GM03348 (cell line): ENCODE measurements at places on chromosomes 1 and 21.
A peak's percentile ranks its signal among the peaks of the same experiment; 100 is the strongest.

DNA sequence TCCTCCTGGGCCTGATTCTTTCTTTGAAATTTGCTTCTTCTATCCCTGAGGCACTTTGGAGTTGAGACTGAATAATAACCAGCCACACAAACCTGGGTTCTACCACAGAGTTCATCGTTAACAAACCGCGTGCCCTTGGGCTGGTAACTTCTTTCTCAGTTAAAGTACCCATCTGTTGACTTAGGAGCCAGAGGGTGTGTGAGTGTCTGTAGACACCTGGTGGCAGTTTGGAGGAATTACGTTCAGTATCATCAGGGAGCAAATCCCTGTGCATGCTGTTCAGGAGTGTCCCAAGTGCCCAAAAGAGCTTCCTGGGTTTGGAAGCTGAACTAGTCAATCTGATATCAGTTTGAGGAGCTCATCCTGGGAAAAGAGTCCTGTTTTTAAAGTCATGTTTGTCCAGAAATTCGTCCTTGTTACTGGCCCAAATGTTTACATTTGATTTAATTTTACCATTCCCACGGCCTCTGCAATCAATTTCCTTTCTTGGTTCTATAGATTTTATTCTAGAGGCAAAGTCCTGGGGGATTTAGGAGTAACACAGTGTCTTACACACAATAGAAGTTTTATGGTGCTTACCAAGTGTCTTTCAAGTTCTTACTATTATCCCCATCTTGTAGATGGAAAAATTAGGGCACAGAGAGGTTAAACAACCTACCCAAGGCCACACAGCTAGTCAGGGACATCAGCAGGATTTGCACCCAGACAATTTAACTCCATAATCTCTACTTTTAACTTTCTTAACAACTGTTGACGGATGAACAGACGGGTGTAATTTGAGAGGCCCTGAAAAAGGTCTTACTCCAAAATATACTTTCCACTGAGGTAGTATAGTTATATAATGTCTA lies 26.7 kb upstream of the RPTN start:
- DNase-seq = peak; percentile 73

GRCh38 chr1:45814776-45815175 lies 11.4 kb downstream of the MAST2 start:
- no peak for DNase-seq

- DNase-seq = no peak
Measured at GRCh38 chr1:228897901-228898300, 162.6 kb downstream of the RHOU start.

GRCh38 chr1:59828160-59828559 lies 13.4 kb downstream of the HOOK1 start:
- no peak for DNase-seq

DNA sequence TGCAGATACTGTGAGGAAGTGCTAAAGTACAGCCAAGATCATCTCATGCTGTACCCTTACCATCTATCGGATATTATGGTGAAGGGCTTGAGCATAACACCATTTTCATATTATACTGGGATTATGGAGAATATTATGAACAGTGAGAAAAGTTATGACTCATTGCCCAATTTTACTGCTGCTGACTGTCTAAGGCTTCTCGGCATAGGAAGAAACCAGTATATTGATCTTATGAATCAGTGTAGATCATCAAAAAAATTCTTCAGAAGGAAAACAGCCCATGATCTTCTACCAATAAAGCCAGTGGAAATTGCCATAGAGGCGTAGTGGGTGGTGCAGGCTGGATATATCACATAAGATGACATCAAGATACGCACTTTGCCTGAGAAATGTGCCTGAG lies 47.7 kb downstream of the PPIAL4G start:
- no peak for DNase-seq

- no peak for DNase-seq
Measured at GRCh38 chr1:60895701-60896100, 186.7 kb upstream of the NFIA start.

GRCh38 chr21:41164052-41164451 lies 3.9 kb upstream of the BACE2 start:
- DNase-seq = no peak

GRCh38 chr1:31063631-31064030 lies 1.9 kb downstream of the PUM1 start:
- DNase-seq = peak; percentile 11

- DNase-seq = peak; percentile 73
Measured at GRCh38 chr1:45012639-45013278, 705 bp downstream of the UROD start.

DNA sequence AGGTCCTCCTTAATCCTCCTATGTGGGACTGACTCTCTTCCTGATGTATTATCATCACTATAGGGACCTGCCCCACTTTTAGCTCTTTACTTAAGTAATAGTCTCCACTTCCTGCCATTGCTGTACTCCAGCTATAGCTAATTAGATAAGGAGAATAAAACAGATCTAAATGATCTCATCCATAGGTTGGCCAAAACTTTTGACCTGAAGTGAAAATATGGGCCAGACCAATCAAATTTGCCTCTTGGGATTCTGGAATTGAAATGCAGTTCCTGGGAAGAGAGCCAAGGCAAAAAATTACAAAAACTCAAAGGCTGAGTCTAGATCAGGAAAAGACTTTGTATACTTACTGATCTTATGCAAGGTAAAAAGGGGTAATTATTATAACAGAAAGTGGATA lies 36.1 kb upstream of the PDE4B start:
- DNase-seq = no peak

DNA sequence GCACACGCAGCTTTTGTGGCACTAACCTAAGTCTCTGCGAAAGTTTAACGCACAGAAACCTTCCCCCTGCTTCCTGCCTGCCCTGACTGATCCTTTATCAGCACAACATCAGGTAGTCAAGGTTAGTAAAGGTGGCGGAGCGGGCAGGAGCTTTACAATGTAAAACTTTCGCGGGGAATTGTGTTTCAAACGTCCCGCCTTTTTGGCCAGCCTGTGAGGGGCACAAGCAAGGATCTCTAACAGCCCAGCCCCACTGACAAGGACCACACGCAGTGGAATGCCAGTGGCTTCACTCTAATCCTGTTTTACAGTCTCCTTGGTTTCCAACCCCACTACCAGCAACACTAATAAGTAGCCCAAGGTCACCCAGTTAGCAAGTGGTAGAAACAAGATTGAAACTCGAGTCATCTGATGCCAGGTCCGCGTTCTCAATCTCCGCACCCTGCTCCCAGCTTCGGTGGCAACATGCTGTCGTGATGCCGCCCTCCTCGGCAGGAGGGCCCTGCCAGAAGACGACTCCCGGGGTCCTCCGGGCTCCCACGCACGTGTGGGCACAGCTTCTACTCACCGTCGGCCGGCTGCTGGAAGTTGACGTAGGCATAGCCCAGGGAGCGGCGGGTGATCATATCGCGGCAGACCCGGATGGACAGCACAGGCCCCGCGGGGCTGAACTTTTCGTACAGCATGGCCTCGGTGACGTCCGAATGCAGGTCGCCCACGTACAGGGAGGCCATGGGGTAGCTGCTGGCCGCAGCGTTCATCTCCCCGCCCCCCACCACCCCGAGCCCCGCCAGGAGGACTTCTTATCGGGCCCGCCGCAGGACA lies 1.2 kb downstream of the PABPC4 start:
- DNase-seq = peak; percentile 68

DNA sequence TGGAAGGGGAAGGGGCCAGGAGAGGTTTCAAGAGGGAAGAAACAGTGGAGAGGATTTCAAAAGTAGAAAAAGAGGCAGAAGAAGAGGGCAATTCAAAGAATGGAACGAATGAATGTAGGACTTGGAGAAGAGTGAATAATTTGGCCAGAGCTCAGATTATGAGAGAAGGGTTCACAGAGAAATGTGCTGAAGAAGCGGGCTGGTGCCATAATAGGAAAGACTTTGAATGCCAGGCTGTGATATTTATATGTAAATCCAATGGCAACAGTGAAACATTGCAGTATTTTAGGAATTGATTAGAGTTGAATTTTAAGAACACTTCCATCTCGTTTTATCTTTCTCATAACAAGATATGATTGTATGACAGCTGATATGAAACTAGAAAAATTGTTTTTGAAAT lies 36.0 kb upstream of the ANGPTL7 start:
- DNase-seq = no peak

GRCh38 chr21:21188513-21189195 lies 190.4 kb downstream of the NCAM2 start:
- no peak for DNase-seq

DNA sequence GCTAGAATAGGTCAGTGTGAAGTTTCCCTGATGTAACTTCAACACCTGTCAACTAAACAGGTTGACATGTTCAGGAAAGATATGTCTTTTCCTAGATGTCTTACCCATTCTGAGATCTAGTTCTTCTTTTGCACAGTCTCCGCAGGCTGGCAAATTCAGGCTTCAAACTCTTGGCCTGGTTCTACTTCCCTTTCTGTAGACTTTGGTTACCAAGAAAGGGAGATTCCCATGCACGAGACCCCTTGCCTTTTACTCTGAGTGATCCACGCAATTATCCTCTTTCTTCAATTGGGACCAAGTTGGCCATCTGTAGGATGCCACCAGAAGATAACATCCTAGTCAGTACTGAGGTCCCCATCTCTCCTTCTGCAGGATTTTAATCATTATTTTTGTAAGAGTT lies 2.0 kb downstream of the CFAP45 start:
- no peak for DNase-seq

DNA sequence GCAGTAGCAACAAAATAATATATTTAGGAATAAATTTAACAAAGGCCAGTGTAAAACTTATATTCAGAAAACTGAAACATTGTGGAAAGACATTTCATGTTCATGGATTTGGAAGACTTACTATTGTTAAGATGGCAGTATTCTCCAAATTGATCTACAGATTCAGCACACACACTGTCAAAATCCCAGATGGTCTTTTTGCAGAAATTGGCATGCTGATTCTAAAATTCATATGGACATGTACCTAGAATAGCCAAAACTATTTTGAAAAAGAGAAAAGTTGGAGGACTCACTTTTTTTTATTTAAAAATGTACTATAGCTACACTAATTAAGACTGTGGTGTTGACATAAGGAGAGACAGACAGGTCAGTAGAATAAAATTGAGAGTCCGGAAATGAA lies 32.0 kb upstream of the SH3D21 start:
- DNase-seq = no peak

DNA sequence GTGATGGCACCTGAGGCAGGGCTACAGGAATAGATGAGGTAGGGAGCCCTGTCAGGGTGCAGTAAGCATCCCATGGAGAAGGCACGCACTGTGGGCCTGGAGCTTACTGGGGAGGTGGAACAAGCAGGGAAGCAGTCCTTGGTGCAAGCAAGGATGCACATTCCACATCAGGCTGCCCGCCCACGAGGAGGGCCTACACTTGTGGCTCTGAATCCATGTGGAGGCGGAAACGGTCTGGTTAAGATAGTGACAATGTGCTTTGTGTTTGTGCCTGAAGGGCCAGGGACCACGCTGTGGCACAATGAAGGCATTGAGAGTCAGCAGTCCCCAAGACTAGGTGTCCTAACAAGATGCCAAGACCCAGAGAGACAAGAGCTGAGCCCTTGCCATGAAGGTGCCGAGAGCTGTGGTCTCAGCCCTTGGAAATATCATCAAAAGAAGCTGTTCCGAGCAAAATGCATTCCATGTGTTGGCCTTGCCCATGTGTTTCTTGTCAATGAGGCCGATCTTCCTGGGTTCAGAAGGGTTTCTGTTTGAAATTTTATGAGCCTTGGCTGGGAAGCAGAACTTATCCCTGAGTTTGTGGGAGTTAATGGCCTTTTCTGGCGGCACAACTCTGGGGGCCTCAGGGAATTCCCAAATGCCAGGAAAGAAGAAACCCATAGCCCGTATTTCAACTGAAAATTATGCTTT lies 111.9 kb downstream of the NGF start:
- DNase-seq = no peak

- peak; percentile 91 for DNase-seq
Measured at GRCh38 chr21:45330075-45330781, 42.5 kb upstream of the POFUT2 start.

DNA sequence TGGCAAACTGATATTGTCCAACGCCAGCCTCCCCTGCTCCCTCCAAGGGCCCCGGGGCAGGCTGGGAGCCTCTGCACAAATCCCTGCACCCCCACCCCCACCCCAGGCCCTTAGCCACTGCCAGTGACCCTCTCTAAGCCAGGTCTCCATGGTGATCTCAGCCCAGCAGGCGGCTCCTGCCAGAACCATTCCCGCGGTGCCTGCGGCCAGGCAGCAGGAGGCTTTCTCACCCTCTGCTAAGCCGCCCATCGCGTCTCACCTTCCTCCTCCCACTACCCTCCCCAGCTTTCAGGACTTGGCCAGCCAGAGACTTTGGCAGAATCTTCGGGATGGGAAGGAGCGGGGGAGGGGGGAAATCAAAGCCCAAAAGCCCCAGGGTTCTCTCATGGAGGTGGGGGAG lies 46.8 kb upstream of the WASF2 start:
- DNase-seq = peak; percentile 85

GRCh38 chr1:96519851-96520578 lies 201.6 kb upstream of the PTBP2 start:
- no peak for DNase-seq

- peak; percentile 66 for DNase-seq
Measured at GRCh38 chr1:221263831-221264767, 384.9 kb downstream of the HLX start.

GRCh38 chr1:193283016-193283415 lies 96.6 kb upstream of the B3GALT2 start:
- DNase-seq = peak; percentile 30

- no peak for DNase-seq
Measured at GRCh38 chr21:43291347-43291950, 122.6 kb downstream of the CRYAA start.

DNA sequence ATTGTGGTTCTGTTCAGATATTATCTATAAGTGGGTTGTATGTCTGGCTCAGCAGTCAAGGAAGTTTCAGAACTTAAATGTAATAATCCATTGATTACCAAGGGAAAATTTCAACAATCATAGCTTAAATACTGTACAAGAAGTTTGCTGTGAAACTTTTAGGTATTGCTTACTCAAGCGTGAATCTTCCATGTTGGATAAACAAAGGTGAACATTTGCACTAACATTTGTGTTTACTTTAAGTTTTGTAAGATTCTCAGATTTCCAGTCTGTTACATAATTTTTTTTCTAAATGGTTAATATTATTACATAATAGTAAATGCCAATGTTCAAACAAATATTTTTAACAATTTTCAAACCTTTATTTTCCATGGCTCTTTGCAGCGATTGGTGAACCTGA lies 285.6 kb downstream of the NCAM2 start:
- no peak for DNase-seq

- peak; percentile 29 for DNase-seq
Measured at GRCh38 chr1:170537798-170538503, 6.0 kb downstream of the GORAB start.

DNA sequence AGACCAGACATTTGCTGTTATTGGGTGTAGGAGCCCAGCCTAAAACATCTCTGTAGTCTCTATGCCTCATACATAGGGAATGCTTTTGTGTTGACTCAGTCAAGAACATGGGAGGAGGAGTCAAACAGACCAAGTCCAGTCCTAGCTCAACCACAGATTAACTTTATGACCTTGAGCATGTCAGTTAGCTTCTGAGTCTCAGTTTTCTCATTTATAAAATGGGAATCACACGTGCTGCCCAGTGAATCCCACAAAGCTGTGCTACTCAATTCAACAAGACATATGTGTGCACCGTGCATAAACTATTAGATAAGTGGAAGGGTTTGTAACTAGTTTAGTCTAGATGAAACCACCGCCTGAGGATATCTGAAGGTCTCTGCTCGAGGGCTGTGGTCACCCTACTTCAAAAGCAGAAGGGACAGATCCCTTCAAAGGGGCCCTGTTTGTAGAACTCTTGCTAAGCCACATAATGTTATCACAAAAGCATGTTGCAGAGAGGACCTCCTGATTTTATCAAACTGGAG lies 109.5 kb upstream of the NFIA start:
- peak; percentile 82 for DNase-seq
